ENCODE measurements at places on chromosomes 11 and 22.

DNA sequence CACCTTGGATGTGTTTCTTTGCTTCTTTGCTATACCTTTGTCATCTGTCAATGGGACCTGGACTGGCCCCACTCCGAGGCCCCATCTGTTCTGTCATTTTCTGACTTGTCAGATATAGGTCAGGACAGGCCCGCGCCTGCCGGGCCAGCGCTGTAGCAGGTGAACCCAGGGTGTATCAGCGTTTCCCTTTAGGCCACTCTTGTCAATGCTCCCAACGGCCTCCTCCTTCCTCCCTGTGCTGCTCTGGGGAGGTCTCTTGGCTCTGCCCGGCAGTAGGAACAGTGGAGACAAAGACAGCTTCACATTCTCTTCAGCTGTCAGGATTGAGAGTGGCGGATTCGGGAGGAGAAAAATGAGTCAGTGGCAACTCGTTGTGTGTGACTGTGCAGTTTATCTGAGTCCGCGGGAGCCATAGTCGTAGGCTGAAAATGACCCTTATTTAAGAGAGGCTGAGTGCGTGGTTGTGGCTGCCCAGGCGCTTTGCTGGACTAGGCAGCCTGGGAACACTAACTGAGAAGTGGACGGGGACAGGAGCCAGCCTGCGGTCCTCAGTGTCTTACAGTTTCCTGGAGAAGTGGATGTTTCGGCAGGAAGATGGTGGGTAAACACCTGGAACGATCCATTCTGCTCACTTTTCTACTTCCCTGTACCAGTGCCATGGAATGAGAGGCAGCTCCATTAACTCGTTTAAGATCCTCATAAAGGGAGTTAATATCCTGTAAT is 102.3 kb downstream of the PRR5L start:
- DNase-seq = no peak

- DNase-seq = no peak
These were observed 82.3 kb downstream of the YAP1 start for GRCh38 chr11:102192349-102193066.

- no peak for DNase-seq
These were observed 174.8 kb downstream of the BUD13 start for GRCh38 chr11:116598036-116598435.

DNA sequence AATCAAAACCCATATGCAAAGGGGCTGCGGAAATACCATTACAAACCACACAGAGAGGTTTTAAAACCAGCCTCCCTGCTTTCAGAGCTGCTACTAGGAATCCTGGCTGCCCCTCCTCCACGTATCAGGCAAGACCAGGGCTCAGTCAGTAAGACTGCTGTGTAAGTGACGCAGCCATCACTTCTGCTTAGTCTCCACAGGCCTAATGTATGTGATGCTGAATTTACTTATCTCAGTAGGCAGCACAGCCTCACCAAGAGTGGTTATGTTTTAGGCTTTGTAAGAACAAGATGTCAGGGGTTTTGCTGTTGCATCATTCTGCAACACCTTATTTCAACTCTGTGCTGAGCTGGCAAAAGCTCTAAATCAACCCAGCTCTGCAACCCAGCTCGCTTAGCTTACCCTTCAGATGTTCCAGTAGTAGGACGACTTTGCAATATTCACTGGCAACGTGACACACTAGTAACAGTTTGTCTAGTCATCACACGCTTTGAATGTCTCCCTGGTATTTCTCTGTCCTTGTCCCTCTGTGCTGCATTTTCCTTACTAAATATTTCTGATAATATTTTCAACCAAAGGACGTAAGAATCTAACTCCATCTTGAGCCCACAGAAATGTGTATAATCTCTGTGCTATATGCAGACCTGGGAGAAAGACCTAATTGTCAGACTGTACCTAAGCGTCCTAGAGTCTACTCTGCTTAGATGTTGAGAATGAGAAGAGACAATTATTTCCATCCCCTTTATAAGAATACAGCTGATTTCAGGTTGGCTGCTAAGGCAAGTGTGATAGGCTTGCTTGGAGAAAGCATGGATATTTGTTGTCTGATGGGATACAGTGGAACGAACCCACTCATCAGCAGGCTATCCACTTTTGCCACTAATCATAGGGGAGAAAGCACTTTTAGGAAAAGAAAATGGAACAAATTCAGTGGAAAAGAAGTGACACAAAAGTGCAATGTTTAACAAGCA is 72.2 kb downstream of the LARGE2 start:
- no peak for DNase-seq

- no peak for DNase-seq
These were observed 63.2 kb upstream of the SNX19 start for GRCh38 chr11:130979386-130979972.

DNA sequence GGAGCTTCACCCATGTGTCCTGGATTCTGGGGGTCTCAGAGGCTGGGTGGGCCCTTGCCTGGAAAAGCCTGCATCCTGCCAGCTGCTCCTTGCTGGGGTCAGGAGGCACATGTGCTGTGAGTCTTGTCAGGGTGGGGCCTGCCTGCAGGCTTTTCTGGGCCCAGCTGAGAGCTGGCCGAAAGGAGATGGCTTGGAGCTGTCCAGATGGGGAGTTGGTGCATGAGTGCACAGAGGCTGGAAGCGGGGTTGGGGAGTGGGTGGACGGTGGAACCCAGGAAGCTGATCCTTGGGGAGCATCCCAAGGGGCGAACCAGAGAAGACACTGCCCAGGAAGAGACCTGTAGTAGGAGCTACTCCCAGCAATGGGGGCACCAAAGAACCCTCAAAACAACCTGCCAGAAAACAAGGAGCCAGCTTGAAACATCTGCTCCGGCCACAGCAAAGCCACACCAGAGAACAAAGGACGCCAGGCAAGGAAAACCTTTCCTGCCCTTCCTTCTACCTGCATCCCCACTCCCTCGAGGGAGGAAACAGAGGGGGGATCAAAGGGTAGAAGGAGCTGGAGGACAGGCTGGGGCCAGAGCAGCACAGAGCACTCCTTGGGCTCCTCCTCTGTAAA is 8.2 kb upstream of the KCTD17 start:
- no peak for DNase-seq

- DNase-seq = no peak
These were observed 77.4 kb downstream of the GGTLC2 start for GRCh38 chr22:22721681-22722354.

GRCh38 chr11:111119751-111120150 is 125.8 kb upstream of the POU2AF2 start:
- no peak for DNase-seq

DNA sequence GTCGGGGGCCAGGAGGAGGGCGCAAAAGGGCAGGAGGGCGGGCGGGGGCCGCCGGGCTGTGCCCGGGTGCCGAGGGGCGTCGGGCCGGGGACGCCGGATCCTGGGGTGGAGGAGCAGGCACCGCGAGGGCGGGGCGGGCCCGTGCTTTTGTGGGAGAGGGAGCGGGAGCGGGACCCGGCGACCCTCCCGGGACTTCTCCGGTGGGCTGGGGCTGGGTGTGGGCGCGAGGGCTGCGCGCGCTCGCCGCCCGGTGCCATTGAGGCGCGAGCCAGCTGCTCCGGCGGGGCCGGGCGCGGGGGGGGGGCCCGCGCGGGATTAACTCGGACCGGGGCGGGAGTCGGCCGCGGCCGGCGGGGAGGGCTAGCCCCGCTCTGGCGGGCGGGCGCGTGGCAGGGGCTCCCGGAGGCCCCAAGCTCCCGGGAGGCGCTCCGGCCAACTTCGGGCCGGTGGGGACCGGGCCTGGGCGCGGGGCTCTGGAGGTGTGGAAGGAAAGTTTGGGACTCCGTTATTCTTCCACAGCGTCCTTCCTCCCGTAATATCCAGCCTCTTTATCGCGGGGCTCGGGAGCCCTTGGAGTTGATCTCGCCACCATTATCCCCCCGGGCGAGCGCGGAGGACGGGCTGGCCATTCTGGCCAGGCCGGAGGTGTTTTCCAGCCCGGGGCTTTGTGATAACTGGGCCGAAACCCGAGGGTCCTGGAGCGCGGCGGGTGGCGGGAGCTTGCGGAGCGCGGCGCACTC is 936 bp downstream of the CECR2 start:
- no peak for DNase-seq
